Breast epithelium (tissue), 4 donors: ENCODE measurements at places on chromosomes 12 and 14. TPM values are rescaled to one million over a fixed set of nuclear protein-coding genes. Genes with fewer than 3 reads are reported as not detected.

DNA sequence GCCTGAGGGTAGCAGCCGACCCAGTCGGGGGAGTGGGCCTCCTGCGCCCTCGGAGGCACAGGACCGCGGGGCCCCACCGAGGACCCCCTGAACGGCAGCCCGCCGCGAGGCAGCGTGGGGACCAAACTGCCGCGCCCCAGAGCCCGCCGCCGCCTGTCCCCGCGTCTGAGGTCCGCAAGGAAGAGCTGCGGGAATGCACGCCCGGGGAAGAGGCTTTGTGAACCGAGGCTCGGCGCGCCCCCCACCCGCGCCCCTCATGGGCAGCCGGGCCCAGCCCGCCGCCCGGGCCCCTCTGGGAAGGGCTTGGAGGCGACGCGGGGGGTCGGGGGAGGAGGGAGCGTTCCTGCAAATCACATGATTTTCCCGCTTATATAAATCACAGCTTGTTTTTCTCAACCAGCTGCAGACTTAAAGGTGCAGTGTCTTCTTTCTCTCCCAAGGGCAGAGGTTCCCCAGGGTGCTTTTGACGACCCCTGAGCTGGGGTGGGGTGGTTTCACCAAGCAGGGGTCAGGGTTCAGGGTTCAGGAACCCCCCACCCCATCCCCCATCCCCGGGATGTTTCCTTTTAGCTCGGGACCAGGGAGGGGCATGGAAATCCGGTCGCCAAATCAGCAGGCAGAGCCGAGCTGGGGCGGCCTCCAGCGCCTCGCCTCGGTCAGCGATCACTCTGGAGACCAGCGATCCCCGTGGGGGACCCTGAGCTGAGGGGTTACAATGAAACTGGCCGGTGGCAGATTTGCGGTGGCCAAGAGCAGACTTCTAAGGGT lies 44.7 kb upstream of the ATP23 start:
- peak; percentile 66 for DNase-seq

- DNase-seq, result no peak
Measured at GRCh38 chr14:73133795-73134194, 2.5 kb upstream of the PSEN1 start.

GRCh38 chr14:92914087-92914656 lies 8.8 kb upstream of the CHGA start:
- no peak for DNase-seq

- no peak for DNase-seq
Measured at GRCh38 chr14:95707327-95707726, 6.6 kb downstream of the TCL1A start.

DNA sequence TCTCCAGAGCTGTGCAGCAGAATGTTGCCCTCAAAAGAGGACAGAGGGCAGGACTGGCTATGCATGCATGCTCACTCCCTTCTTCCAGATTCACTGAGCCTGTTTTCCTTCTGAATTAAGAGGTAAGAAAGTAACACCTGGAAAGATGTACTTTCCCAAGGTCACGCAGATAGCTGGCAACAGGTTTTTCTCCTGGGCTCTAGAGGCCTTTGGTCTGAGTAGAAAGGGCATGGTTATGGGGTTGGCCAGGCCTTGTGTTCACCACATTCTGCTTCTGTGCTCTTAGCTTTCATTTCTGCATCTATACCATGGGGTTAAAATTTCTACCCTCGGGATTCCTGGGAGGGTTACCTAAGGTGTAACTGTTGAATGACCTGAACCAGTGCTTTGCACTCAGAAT lies 57.5 kb downstream of the RASSF3 start:
- DNase-seq, result no peak

DNA sequence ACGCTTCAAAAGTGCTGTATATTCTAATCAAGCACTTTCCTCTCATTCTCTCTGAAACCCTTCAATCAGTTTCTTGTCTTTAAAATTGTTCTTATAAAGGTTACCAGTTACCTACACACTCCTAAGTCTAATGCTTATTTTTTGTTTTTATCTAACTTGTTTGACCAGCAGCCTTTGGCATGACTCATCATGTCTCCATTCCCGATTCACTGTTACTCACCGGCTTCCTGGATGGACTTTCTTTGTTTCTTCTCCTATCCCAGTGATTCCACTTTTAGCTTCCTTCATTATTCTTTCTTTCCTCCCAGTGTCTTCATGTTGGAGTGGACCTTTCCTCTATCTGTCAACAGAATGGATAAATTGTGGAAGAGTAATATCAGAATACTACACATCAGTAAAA lies 368.6 kb upstream of the CCDC196 start:
- no peak for DNase-seq

DNA sequence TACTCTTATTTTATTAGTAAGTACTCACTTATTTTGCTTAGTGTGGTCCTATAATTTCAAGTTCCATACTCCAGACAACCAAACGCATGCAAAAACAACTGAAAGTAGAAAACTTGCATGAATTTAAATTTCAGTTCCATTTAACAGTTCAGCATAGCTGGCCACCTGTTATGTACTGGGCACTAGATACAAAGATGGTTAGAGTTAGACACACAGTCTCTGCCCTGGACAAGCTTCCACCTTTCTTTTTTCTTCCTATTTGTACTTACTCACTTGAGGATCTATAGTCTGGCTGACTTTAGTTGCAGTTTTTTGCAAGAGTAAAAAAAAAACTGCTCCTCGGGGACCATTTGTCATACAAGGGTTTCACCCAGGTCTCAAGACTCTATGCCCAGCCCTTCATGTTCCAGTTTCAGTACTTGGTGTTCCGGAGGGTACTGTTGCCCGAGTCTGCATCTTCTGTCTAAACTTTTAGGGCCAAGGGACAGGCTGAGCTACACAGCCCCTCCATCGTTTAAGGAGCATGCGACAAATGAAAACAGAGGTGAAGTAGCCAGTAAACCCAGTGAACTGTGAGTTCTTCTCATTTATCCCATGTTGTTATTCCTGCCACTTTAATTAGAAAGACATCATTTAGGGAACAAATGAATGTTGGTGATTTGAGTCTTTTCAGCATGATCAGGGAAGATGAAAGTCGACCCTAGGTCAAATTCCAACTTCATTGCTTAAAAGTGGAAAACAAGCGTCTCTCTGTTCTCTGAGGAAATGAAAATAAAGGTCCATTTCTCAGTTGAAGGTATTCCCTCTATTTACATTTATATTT lies 22.3 kb downstream of the RPGRIP1 start:
- no peak for DNase-seq

DNA sequence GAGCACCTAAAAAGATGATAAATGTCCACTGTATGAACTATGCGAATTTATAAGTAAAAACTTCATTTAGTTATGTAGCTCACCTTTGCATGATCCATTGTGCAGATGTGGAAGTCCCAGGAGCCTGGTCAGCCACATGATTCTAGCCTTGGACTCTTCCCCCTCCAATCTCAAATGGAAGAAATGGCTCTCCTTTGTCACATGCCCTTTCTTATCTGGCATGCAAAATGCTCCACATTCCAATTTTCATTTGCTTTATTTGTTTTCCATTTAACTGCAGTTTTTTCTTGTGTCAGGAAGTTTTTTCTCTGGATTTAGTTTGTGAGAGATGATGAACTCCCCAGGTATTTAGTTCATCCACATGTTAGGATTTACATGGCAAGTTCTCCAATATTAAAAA lies 73.8 kb downstream of the DYRK2 start:
- no peak for DNase-seq

GRCh38 chr12:66025477-66025876 lies 105.1 kb downstream of the LLPH start:
- no peak for DNase-seq

DNA sequence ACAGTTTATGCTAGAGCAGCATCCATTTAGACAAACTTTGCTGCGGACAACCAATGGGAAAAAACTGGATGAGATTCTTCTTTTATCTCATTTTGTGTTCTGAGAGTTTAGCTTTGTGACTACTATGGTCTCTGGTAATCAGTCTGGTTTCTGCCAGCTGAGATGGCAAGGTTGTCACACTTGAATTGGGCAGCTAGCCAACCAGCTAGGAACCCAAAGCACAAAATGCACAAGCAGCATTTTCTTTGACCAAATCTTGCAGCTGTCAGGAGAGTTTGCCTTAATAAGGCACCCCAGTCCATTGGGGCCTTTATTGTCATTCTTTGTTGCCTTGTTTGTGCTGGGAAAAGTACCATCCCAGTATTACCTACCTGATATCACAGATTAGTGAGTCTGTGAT lies 34.0 kb upstream of the ETV6 start:
- no peak for DNase-seq

DNA sequence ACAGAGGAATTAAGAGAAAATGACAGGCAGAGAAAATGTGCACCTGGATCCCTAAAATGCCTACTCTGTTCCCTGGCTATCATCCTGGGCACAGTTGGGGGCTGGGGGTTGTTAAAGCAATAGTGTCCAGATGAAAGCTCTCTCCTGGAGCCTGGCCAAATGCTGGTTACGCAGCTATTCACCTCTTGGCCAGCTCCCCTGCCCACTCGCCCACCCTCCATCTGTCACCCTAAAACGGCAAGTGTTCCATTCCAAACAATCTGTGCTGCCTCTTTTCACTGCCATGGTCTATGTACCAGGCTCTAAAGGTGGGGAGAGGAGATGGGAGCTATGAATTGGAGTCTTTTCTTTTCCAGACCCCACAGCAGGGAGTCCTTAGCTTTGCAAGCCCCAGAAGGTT lies 24.7 kb upstream of the NPFF start:
- no peak for DNase-seq

DNA sequence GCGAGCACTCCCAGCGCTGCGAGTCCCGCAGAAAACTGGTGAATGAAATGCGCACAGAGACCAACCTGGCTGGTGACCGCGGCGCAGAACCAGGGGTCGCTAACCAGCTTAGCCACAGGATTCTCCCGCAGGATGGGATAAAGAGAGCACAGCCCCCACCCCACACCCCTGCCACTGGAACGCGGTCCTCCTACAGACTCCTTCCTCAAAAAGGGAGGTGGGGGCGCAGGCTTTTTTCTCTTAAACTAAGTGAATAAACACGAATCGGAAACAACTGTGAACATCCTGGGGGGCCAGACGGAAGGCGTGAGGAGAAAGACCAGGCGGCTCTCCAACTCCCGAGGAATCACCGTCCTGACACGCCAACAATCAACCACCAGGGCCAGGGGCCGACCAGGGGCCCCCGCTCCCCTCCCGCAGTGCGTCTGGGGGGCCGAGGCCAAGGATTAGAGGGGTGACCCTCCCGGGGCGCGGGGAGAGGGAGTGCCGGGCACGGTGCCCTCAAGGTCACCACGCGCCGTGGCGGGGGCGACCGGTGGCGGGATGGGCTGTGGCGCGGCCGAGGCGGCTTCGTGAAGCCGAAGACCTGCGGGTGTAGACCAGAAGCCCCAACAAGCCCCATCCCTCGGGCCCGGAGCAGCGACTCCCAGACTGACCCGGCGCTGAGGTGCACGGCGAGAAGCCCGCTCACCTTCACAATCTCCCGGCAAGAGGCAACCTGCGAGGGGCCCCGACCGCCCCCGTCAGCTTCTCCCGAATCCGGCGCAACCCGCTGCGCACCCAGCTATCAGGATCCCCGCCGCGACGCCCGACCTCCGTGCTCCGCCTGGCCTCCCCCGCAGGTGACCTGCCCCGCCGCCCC lies 704 bp downstream of the ATP2B1 start:
- DNase-seq, result peak; percentile 58

- DNase-seq, result no peak
Measured at GRCh38 chr14:94831085-94831484, 61.2 kb upstream of the GSC start.

GRCh38 chr14:105487449-105487985 lies 831 bp downstream of the CRIP1 start:
- no peak for DNase-seq

DNA sequence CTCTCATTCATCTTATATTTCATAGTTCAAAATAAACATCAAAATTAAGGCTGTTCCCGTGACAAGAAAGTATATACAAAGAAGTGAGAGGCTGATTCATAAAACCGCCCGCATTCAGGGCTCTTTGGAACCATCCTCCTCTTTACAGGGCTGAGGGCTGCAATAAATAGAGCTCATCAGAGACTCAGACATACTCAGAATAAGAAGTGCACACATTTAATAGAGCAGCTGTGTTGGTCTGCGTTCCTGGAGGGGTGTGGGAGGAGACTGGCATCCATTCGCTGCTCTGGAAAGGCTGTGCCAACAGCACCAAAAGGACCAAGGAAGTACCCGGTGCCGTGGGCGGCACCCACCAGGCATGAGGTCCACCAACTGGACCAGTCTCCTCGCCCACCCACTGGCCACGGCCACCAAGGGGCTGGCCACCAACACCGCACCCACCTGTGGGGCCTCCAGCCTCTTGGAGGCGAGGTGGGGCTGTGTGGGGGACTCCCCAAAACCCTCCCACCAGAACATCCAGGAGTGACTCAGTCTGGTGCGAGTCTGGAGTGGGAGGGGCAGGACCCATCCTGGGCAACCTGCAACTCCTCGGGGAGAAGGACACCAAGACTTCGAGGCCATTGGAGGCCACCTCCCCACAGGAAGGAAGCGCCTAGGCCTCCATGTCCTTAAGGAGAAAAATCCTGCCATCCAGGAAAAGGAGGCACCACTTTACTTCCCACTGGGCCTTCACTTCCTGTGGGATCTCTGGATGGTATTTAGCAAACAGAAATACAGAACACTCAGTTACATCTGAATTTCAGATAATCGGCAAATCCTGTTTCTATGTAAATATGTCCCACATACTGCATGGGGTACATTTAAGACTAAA lies 32.7 kb downstream of the VCPKMT start:
- no peak for DNase-seq

DNA sequence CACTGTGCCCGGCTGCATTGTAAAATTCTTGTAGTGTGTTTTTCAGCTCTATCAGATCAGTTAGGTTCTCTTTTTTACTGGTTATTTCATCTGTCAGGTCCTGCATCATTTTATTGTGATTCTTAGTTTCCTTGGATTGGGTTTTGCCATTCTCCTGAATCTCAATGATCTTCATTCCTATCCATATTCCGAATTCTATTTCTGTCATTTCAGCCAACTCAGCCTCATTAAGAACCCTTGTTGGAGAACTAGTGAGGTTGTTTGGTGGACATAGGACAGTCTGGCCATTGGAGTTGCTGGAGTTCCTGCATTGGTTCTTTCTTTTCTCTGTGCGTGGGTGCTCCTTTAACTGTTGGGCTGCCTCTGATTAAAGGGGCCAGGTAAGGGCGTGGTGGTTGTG lies 5.6 kb upstream of the C1S start:
- no peak for DNase-seq

DNA sequence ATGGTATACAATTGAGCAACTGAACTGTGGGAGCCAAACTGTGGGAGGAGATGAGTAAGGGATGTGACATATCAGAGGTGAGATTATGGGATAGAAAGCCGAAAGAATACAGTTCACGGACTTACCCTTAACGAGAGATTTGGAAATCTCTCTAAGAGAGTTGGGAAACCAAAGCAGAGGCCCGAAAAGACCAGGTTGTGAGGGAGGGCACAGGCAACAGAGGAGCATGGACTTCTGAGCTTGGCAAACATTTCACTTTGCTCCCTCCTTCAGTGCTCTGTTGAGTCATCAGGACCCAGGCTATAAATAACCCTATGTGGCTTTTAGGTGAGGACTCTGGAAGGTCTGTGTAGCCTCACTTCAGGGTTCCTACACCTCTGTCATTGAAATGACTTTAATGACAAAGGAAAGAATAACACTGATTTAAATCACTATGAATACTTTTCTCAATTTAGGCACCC lies 120.6 kb downstream of the TGFB3 start:
- DNase-seq, result no peak

ADAMTS20 gene
- not detected for total RNA-seq

A2M gene
- total RNA-seq, result 457 TPM

CRIP1 gene
- total RNA-seq, result 32.8 TPM

KDM2B gene
- 12.3 TPM for total RNA-seq

GRIN2B gene
- 3.3 TPM for total RNA-seq

TC2N gene
- 169 TPM for total RNA-seq

GALNT6 gene
- 55.8 TPM for total RNA-seq

PTPRR gene
- total RNA-seq, result 0.98 TPM

PAX9 gene
- 4.9 TPM for total RNA-seq
